HepG2 (cell line): ENCODE measurements at places on chromosomes 7 and 10.
A peak's percentile ranks its signal among the peaks of the same experiment; 100 is the strongest.

DNA sequence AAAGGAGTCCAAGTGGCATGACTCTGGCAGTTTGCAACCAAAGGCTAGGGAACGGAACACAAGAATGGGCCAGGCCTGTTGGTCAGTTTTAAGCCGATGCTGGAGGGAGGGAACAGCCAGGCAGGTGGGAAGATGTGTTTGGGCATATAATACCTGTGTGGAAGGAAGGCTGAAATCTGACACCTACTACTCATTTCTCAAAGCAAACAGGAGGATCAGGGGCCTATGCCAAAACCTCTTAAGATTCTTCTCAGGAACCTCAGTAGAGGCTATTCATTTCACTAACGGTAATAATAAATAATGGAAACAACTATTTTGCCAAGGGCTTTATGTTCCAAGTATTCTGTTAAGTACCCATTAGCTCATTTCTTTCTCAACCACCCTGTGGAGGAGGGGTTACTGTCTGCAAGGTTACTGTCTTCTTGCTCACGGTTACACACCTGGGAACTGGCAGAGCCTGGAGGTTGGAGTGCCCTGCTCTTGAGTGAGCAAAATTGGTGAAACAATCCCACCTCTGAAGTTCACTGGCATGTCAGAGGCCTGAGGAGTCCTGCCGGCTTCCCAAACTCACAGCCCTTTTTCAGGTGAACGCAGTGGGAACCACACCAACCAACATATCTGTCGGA, 35.5 kb downstream of the GOT1 start:
- DNase-seq: no peak

- peak; percentile 62 for DNase-seq
These were observed 1.1 kb upstream of the PWWP2B start for GRCh38 chr10:132395704-132396493.

- peak; percentile 33 for DNase-seq
These were observed 141.9 kb upstream of the MKI67 start for GRCh38 chr10:128268015-128268722.

DNA sequence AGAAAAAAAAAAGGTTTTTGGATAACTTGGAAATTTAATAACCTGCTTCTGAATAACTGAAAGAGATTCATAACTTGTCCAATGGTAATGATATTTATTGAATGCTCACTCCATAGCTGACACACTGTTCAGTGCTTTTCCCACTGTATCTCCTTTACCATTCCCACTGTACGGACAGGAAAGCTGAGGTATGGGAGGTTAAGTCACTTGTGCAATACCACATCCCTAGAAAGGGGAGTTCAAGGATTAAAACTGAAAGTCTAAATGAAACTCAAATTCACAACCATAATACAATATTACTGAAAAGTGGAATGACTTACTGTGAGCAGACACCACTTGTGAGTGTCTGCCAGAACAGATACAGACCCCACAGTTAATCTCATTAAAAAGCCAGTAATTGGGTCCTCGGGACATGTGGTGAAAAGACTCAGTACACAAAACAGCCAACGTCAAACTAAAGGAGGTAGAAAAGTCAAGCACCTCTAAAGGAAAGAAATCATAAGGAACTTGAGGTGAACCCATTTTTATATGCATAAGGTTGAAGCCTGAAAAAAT, 13.8 kb upstream of the RHOBTB1 start:
- DNase-seq: no peak

DNA sequence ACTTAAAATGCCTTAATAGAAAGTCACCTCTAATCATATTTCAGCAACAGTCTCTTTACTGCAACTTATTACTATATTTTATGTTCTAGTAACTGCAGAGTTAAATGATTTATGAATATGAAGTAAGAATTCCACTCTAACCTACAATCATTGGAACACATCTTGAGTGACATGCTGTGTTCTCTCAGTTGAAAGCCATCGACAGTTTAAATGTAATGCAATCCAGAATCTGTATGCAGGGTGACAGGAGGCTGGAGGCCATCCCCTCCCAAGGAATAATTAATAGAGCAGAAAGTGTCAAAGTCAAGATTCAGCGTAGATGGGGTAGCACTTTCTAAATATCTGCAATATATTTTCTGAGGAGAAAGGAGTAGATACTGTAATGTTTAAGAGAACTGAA, 590.3 kb upstream of the SORCS1 start:
- no peak for DNase-seq

DNA sequence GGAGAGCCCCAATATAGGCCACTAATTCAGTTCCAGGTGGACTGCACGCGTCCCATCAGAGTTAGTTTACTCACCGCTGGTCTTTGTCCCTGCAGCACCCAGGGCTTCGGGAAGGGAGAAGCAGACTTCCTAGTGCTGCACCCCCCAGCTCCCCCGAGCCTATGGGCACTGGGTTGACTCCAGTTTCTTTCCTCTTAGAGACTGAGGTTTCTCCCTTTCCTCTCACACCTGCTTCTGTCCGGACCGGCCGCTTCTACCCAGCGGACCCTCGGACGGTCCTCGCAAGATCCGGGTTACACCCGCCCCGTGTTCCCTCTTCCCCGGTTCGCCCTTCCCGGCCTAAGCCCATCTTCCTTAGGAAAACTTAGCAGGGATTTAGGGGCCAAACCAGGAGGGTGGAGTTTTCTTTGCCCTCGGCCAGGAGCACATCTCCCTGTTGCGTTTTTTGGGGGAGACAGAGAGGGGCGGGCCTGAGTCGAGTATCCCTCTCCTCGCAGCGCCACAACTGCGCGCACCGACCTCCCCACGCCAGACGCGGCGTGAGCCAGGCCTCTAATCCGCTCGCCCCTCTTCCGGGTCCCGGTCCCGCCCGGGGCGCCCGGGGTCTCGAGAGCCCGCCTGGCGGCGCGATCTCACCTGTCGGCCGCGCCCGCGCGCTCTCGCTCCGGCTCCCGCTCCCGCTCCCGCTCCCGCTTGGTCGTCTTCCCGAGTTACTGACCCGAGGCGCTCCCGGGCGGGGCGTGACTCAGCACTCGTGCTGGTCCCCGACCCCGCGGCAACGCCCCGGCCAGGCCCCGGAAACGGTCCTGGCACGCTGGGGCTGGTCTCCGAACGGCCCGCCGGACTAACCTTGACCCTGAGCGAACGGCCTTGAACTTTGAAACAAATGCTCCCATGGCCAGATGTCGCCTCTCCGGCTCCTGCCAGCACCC, at the start of gene AIFM2:
AIFM2 (minus strand) TSS at position 728 of the 932 bp plus-strand sequence. CDS start 8,741 bp downstream, outside the sequence.
- DNase-seq: peak; percentile 80

GRCh38 chr7:135147899-135148721, at the start of gene TMEM140:
TSS of gene TMEM140 (plus strand) at chr7:135148072. CDS start at chr7:135164442, 16,370 bp downstream.
- peak; percentile 94 for DNase-seq
